A673 (cell line): ENCODE measurements at places on chromosomes 1 and 21. TPM values are rescaled to one million over a fixed set of nuclear protein-coding genes. Genes with fewer than 3 reads are reported as not detected.
A peak's percentile ranks its signal among the peaks of the same experiment; 100 is the strongest.

DNA sequence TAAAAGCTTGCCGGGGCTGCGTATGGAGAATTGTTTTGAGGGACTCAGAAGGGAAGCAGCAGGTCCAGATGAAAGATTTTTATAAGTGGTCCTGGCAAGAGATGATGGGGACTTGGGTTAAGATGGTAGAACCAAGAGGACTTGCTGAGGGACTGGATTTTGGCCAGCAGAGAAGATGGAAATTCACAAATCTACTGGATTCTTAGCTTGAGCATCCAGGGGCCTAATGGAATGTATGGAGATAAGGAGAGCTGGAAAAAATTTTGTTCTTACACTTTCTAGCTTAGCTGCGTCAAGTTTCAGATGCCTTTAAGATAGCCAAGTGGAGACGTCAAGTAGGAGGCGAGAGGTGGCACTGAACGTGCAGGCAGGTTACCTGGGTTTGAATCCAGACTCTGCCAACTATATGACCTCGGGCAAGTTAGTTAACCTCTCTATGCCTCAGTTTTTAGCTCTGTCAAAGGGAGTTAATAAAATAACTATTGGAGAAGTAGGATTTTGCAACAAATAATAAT lies 3.4 kb upstream of the RBP7 start:
- DNase-seq, result no peak

GRCh38 chr21:36889401-36889800 lies 77.1 kb downstream of the HLCS start:
- DNase-seq, result peak; percentile 54

- DNase-seq, result no peak
Measured at GRCh38 chr1:233523047-233523446, 90.9 kb upstream of the KCNK1 start.

DNA sequence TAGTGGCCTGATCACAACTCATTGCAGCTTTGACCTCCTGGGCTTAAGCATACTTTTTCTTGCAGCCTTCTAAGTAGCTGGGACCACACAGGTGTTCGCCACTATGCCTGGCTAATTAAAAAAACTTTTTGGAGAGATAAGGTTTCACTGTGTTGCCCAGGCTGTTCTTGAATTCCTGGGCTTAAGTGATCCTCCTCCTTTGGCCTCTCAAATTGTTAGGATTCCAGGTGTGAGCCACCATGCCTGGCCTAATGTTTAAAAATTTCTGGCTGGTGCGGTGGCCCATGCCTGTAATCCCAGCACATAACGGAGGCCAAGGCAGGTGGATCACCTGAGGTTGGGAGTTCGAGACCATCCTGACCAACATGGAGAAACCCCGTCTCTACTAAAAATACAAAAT lies 24.4 kb downstream of the YTHDF2 start:
- no peak for DNase-seq

- no peak for DNase-seq
Measured at GRCh38 chr1:78779831-78780230, 130.2 kb downstream of the IFI44 start.

DNA sequence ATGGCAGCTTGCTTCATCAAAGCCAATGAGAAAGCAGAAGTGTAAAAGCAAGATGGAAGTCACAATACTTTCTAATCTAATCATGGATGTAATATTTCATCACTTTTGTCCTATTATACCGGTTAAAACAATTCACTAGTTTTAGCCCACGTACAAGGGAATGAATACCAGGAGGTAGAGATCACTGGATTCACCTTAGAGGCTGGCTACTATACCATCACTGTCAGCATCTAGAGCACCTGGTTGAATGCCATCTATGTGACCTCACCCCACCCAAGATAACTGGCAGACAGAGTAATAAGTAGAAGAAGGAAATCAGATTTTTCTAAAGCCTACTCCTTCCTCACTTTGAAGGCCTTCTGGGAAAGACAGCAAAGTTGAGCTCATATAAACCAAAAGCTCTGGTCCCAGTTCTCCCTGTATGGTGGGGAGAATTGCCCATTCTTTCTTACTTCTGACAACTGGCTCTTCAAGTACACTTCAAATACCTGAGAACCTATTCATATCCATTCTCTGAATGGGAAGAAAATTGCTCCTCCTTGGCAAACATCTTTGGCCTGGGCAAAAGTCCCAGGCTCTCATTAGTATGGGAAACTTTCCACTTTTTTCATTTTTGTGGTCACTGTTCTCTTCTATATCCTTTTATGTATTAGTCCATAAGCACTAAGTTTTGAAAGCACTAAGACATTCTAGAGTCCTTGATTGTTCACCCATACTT lies 24.8 kb downstream of the HSD3B1 start:
- DNase-seq, result no peak

SLC45A1 gene
- 0.52 and 0.82 TPM in 2 replicates for total RNA-seq

DNA sequence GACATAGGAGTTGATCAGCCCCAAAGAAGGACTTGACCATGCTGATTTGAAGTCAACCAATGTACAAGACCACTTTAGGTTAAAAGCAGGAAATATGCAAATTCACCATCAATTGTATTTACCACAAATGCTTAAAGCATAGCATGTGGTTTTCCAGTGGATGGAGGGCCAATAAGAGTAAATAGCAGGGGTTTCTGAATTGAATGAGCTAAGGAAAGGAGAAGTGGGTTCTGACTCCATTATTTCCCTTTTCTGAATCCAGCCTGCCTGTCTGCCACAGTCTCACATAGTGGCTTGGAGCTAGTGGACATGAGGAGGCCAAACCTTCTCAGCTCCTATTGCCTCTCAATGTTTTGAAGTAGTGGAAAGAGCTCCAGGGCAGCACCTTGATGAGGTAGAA lies 7.2 kb upstream of the TNFSF18 start:
- DNase-seq, result no peak

GRCh38 chr1:71049951-71050598 lies 2.5 kb upstream of the PTGER3 start:
- peak; percentile 88 for DNase-seq

DNA sequence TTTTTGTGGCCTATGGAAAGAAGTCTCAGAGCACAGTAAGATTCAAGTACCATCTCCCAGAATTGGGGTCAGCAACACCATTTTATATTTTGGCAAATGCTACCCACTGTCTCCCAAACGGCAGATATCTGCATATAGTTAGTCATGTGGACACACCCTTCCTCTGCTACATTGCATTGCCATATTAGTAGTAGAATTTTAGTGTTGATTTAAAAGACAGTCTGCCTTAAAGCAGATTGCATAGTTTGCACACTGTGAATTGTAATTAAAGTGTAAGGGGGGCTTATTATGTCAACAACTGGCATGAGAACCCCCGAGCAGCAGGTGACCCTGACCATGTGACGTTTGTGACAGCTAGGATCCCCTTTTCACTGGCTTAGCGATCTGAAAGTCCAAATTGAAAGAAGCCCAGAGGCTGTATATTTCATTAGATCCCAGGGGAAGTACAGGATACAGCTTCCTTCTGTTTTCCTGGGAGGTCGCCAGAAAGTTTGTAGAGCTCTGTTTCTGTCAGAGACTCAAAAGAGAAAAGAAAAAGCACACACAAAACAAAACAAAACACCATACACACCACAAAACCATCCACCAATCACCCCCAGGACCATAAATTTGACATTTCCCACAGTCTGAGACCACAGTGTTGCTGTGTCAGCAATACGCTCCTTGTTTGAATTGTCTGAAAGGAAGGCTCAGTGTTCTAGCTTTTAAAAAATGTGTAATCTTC lies 172.4 kb downstream of the NFIA start:
- DNase-seq, result peak; percentile 79

- no peak for DNase-seq
Measured at GRCh38 chr1:73366734-73367413, 831.1 kb downstream of the LRRIQ3 start.

GRCh38 chr1:199307496-199308264 lies 668.8 kb downstream of the PTPRC start:
- DNase-seq, result no peak

- no peak for DNase-seq
Measured at GRCh38 chr1:66315671-66316070, 218.3 kb upstream of the SGIP1 start.

- peak; percentile 32 for DNase-seq
Measured at GRCh38 chr1:155607708-155608107, 2.3 kb upstream of the MSTO1 start.

GRCh38 chr1:226626577-226626956 lies 78.0 kb downstream of the STUM start:
- DNase-seq, result peak; percentile 79

- DNase-seq, result no peak
Measured at GRCh38 chr1:153312570-153313186, at the start of gene PGLYRP3. TSS of gene PGLYRP3 (minus strand) at chr1:153312952. CDS start at chr1:153310665, 2,287 bp downstream.

DNA sequence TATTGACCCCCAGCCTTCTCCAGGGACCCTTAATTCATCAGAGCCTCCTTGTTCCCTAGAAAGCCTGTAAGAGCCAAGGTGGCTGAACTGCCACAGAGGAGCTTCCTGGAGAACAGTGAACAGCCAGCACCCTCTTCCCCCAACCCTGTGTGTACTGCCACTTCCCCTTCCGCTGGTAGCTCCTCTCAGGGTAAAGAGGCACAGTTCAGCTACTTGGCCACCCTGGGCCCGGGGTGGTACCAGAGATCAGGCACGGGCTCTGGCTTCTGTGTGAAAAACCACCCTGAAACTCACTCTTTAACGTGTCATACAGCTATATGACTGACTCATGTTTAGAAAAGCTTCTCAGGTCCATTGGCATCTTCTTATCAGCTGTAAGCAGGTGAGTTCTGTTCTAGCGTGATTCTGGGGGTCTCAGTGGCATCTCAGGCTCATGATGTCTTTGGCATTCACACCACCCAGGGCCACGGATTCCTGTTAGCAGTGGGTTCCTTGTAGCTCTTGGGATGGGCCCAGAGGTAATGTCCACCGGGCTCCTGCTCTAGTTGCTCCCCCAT lies 22.4 kb downstream of the ARMH1 start:
- DNase-seq, result no peak

- DNase-seq, result peak; percentile 69
Measured at GRCh38 chr1:154791292-154792166, 78.6 kb downstream of the KCNN3 start.

GRCh38 chr1:24228311-24228710 lies 41.2 kb upstream of the IFNLR1 start:
- DNase-seq, result no peak

- peak; percentile 73 for DNase-seq
Measured at GRCh38 chr1:231315887-231316286, 21.8 kb downstream of the EXOC8 start.

GRCh38 chr1:94093396-94093795 lies 27.6 kb downstream of the ABCA4 start:
- no peak for DNase-seq

VAV3 gene
- total RNA-seq, result 0.30 and 0.44 TPM in 2 replicates

ABCA4 gene
- 0.09 and 0.44 TPM in 2 replicates for total RNA-seq

DNA sequence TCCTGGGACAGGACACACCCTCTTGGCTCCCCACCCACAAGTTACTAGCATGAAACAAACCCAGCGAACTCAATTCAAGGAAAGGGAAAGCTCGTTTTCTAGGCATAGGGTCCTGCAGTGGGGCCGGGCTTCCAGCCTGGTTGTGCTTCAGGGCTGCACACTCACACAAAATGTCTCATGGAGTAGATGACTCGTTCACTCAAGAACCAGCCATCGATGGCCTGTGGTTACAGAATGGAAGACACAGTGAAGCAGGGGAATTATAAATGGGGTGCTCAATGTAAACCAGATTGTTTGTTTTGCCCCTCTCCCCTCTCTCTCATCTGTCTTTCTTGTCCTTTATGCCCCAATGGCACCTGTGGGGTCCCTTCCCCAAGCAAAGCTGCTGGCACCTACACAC lies 56.0 kb upstream of the COX20 start:
- no peak for DNase-seq

LAMC1 gene
- total RNA-seq, result 95.5 and 98.6 TPM in 2 replicates

GRCh38 chr21:45169682-45170081 lies 95.3 kb downstream of the ADARB1 start:
- no peak for DNase-seq

AKR7A3 gene
- total RNA-seq, result 1.9 and 2.6 TPM in 2 replicates

CRP gene
- not detected in 2 replicates for total RNA-seq

- DNase-seq, result peak; percentile 78
Measured at GRCh38 chr1:225657462-225657989, 4.6 kb upstream of the ENAH start.

HLX gene
- total RNA-seq, result not detected in 2 replicates

FCGR3A gene
- not detected in 2 replicates for total RNA-seq

DNA sequence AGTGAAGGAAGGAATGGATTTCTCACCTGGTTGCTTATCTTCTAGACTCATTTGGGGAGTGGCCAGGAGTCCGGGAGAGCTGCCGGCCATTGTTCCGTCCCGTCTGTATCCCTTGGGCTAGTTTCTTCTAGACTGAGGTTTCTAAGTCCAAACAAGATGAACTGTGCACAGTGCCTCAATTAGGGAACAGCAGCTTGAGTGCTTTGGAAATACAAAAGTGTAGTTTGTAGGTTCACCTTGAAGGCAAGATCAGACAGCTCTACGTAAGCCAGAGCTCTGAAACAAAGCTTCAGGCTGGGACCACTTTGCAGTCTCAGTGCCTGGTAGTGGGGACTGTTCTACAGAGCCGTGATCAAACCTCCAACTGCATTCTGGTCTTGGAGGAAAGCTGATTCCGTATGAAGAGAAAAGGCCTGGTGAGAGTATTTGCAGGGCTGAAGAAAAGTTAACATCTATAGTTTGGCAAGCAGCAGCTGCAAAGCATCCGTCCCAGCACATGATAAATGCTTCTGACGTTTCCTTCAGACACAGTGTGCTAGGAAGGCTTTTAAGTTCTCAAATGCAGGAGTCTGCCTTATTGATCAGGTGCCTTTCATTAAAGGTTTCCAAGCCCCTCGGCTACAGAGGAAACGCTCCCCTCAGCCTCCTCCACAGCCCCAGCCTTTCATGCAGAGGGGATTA lies 432.8 kb downstream of the KIF26B start:
- no peak for DNase-seq

- no peak for DNase-seq
Measured at GRCh38 chr21:30979054-30979453, 59.2 kb downstream of the KRTAP19-8 start.

GON4L gene
- 55.7 and 59.9 TPM in 2 replicates for total RNA-seq

S100A16 gene
- total RNA-seq, result 0.43 TPM in 1 of 2 replicates, not detected in the other

DNA sequence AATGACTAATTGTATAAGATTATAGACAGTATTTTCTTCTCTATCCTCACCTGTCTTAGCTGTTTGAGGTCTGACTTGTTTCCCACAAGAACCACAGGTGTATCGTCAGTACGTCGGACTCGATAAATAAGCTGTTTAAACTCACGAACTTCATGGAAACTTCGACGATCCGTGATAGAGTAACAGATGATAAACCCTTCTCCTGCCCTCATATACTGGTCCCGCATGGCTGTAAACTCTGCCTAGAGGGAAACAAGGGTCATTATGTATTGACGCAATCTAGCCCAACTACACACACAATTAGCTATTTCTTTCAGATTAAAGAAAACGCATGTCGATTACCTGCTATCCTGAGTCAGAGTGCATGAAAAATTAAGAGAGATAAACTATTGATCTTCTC lies 6.9 kb downstream of the RIT1 start:
- no peak for DNase-seq

FGR gene
- not detected in 2 replicates for total RNA-seq

GRCh38 chr1:225347123-225347683 lies 80.6 kb downstream of the LBR start:
- peak; percentile 99 for DNase-seq

AADACL3 gene
- not detected in 2 replicates for total RNA-seq

- no peak for DNase-seq
Measured at GRCh38 chr1:10631811-10632593, 157.3 kb downstream of the PEX14 start.

- no peak for DNase-seq
Measured at GRCh38 chr21:21146587-21147373, 148.6 kb downstream of the NCAM2 start.

CSF3R gene
- not detected in 2 replicates for total RNA-seq

GRCh38 chr1:97364086-97364485 lies 556.7 kb downstream of the DPYD start:
- no peak for DNase-seq
